Mesendoderm (in vitro differentiated cells): ENCODE measurements at places on chromosomes 5 and 9.
A peak's percentile ranks its signal among the peaks of the same experiment; 100 is the strongest.

GRCh38 chr5:159058716-159059636 is 40.7 kb downstream of the EBF1 start:
- DNase-seq: no peak

- DNase-seq: peak; percentile 89
Measured at GRCh38 chr5:134224888-134225779, 739 bp downstream of the PPP2CA start.

- no peak for DNase-seq
Measured at GRCh38 chr5:92889140-92889539, 691.9 kb downstream of the NR2F1-AS1 start.

- no peak for DNase-seq
Measured at GRCh38 chr9:76137931-76138330, 247.5 kb downstream of the PCSK5 start.

GRCh38 chr9:91740701-91741100 is 209.3 kb downstream of the ROR2 start:
- DNase-seq: peak; percentile 32
